Stimulated activated CD4-positive, alpha-beta T cell treated with anti-CD3 and anti-CD28 coated beads, Interleukin-15, amount 100 ng/mL, for 48 hours (primary cell): ENCODE measurements at places on chromosomes 3 and 15.

DNA sequence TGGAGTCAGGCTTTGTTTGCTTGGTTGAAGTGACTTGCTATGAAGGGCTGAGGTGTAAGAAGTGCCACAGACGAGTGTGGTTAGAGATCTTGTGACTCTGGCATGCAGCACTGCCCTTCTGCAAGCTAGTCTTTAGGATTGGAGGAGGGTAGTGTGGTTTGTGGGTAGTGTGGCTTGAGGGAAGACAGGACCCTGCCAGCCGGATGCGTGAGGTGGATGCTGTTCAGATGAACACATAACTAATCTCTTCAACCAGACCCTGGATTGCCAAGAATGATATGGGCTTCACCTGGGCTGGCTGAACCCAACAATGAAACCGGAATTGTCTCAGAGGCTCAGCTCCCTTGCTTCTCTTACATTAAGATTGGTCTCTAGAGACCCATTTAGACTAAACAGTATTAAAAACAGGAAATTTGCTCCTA lies 32.7 kb downstream of the STARD9 start:
- peak; percentile 31 for DNase-seq

- no peak for DNase-seq
Measured at GRCh38 chr15:39139431-39140059, 441.3 kb upstream of the THBS1 start.

- DNase-seq: no peak
Measured at GRCh38 chr15:38560456-38560926, 4.1 kb downstream of the RASGRP1 start.

DNA sequence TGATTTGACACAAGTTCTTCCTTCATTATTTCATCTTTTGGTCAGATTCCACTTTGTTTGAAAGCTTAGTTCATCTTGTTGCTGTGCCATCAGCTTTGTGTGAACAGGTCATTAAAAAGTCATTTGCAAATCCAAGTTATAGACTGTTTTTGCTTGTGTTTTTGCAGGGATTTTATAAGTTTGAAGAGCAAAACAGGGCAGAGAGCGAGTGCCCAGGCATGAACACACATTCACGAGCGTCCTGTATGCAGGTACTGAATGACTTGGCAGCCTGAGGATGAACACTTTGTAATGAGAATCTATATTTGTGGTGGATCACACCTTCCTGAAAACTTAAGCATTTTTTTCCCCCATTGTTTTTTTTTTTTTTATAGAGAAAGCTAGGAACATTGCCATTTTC lies 60.6 kb upstream of the SAMMSON start:
- DNase-seq: no peak

- DNase-seq: no peak
Measured at GRCh38 chr15:56775641-56776040, 42.3 kb upstream of the ZNF280D start.

- no peak for DNase-seq
Measured at GRCh38 chr3:125234831-125235230, 22.3 kb upstream of the SLC12A8 start.

DNA sequence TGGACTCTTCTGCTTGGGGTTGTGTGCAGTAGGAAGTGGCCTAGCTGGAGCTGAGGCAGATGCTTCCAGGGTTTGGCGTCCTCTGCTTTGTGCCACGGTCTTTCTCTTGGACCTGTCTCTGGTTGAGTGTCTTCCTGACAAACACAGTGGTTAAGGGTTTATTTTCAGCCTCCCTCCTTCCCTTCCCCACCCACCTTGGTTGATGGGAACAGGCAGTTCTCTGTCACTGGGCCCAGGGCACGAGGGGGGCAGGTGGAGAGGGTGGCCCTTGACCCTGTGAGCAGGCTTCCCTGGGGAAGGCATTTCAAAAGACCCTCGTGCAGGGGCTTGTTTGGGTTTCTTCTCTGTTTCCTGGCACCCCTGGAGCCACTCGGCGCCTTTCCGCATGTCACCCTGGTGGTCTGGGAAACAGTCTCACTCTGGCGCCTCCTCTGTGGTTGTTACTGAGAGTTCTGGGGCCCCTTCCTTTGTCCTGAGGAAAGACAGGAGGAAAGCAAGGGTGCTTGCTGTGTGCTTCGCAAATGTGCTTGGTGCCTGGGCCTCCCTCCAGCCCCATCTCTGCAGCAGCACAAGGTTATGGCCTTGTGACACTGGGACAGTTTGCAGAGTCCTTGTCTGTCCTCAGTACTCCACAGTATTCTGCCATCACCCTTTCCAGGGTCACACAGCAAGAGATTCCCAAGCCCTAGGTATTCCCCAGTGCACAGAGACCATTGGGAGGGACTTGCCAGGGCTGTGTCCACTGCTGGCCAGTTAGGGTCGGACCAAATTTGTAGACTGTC lies 10.3 kb upstream of the STAB1 start:
- DNase-seq: no peak

- DNase-seq: no peak
Measured at GRCh38 chr3:174308736-174309135, 550.4 kb upstream of the NAALADL2 start.

DNA sequence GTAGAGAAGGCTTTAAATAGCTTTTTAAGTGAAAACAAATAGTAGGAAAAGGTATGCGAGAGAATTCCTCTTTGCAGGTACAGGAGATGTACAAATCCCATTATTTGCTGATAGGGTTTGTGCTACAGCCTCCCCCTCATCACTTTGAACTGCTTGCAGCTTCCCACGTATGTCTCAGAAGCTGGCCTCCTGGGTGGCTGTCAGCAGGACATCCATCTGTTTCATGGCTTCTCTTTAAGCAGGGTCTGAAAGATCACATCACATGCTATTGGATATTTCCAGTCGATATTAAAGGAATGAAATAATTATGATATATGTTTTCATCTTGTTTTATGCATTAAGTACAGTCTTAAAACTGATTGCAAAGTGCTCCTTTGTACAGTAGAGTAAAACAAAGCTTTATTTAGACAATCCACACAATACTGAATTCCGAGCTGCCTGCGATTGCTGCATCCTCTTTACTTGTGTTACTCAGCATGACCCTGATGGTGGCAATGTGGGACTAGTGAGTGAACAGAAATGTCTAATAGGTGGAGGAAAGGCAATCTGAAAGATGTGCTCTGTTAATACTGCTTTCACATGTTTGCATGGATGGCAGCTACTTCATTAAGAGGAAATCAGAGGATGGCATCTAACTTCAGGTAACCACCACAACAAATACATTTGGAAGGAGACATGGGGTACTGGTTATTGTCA lies 930.6 kb upstream of the SEMA6D start:
- no peak for DNase-seq

DNA sequence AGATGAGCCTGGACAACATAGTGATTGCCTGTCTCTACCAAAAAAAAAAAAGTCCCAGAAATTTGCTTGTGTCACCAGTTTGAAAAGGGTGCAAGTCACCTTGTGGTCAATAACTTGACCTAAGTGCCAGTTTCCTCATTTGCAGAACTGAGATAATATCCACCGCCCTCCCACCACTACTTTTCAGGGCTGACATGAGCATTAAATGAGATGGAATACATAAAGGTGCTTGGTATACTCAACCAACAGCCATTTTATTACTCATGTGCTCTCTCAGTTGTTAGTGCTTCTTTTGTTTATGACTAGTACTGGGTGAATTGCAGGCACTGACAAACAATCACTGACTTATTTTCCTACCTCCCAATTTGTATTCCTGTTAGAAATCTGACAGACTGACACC lies 340.5 kb upstream of the SATB1 start:
- no peak for DNase-seq

GRCh38 chr3:17027318-17027717 lies 142.6 kb downstream of the PLCL2 start:
- no peak for DNase-seq

- DNase-seq: no peak
Measured at GRCh38 chr15:69813881-69814280, 283.8 kb downstream of the TLE3 start.

GRCh38 chr3:48563382-48563918 lies at the start of gene UCN2:
UCN2 (minus strand) TSS chr3:48563781; CDS start chr3:48563124, 657 bp downstream.
- DNase-seq: no peak

DNA sequence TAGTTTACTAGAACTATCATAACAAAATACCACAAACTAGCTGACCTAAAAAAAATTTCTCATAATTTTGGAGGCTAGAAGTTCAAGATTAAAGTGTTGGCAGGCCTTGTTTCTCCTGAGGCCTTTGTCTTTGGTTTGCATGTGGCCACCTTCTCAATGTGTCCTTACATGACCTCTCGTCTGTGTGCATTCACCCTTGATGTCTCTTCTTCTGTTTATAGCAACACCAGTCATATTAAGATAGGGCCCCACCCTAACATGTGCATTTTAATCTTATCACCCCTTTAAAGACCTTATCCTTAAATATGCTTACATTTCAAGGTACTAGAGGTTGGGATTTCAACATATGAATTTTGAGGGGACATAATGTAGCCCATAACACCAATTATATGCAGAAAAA lies 177.0 kb downstream of the ZBBX start:
- no peak for DNase-seq

GRCh38 chr15:101502572-101503295 lies 13.2 kb upstream of the PCSK6 start:
- no peak for DNase-seq

- DNase-seq: no peak
Measured at GRCh38 chr3:54349231-54349652, 226.9 kb downstream of the CACNA2D3 start.

GRCh38 chr15:88605189-88606069 lies 15.7 kb upstream of the AEN start:
- DNase-seq: no peak

DNA sequence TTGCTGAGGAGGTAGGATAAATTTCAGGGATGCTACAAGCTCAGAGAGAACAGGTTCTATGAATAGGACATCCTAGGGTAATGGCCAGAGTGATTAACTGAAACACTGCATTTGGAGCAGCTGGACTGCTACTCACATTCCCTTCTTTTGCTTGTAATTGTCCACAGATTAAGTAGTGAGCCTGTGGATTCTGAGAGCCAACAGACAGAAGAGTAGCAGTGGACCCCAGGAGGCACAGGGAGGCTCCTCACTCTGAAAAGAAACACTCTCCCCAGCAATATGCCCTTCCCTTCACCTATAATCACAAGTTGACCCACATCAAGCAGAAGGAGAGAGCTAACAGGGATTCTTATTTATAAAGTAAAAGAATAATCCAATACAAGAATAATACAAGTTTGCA lies 10.6 kb upstream of the RFX7 start:
- no peak for DNase-seq

DNA sequence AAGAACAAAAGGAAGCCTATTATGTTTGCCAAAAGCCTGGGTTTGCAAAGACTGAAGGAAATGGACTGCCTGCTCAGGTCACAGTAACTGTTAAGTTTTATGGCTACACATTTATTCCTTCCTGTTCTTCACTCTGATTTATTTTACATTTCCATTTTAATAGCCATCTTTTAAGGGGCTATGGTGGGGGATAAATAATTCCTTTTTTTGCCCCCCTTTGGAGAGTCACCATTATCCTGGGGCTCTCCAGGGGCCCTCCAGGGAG lies 53.5 kb upstream of the MYZAP start:
- DNase-seq: no peak

- no peak for DNase-seq
Measured at GRCh38 chr3:171028779-171029232, 2.3 kb upstream of the SLC2A2 start.

- no peak for DNase-seq
Measured at GRCh38 chr3:81443457-81443782, 318.0 kb downstream of the GBE1 start.

DNA sequence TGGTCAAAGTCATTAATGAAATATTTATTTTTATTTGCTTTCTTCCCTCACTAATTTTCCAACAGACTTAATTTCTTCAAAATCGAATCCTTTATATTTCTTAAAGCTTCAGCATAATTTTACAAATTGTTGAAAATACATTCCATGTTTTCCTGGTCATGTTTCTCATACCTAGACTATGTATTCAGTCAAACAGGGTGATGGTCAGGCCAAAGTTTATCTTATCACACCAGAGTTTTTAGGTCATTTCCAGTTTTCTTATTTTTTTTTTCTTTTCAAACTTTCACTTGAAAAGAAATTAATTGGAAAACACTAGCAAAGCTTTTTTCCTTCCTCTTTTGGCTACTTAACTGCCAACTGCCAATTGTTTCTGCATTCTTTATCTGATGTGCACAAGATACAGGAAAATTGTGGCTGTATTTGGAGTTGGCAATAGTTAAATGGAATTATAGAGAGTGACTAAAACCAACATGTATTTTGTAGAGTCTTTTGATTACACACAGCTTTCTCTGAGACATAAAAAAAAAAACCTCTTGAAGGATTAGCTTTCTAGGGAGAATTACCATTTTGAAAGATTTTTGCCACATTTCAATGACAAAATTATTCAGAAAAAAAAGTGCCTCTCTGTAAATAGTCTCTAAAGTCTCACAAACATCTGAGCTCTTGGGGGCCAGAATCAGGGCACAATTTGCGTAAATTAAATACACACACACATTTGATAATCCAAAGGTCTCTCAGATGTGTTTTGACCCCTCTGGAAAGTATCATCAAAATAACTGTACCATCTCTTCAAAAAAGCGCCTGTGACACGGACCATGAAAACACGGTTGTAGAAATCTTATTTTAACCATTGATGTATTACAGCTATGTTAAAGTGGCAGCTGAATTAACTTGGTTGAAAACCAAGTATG lies 603.2 kb upstream of the KCNMB2 start:
- DNase-seq: no peak

- no peak for DNase-seq
Measured at GRCh38 chr3:148729476-148730055, 31.9 kb downstream of the AGTR1 start.

DNA sequence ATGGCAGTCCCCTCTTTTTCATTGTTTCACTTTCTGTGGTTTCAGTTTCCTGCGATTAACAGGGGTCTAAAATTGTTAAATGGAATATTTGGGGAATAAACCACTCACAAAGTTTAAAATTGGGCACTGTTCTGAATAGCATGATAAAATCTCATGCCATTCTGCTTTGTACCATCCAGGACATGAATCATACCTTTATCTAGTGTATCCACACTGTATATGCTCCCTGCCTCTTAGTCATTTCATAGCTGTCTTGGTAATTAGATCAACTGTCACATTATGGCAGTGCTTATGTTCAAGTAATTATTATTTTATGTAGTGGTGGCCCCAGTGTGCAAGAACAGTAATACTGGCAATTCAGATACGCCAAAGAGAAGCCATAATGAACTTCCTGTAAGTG lies 734.5 kb downstream of the ZPLD1 start:
- no peak for DNase-seq

DNA sequence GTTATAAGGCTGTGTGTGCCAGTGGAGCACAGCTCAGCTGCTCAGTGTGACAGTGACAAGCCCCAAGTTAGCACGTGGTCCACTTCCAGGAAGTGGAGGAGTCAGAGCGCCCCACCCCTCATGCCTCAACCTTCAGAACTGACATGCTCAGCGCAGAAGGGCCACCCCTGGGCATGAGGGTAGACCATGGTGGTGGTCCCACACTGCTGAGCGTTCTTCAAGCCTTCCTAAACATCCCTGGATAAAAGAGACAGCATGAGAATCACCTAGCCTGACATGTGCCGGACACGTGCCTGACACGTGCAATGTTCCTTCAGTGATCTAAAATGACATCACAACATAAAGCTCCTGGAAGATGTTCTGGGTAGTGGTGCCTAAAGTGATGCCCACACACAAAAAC lies 16.8 kb downstream of the ATP10A start:
- DNase-seq: peak; percentile 58

GRCh38 chr15:82803793-82804574 lies 1.9 kb downstream of the FSD2 start:
- DNase-seq: no peak
